ENCODE measurements at places on chromosomes 3 and 15.

DNA sequence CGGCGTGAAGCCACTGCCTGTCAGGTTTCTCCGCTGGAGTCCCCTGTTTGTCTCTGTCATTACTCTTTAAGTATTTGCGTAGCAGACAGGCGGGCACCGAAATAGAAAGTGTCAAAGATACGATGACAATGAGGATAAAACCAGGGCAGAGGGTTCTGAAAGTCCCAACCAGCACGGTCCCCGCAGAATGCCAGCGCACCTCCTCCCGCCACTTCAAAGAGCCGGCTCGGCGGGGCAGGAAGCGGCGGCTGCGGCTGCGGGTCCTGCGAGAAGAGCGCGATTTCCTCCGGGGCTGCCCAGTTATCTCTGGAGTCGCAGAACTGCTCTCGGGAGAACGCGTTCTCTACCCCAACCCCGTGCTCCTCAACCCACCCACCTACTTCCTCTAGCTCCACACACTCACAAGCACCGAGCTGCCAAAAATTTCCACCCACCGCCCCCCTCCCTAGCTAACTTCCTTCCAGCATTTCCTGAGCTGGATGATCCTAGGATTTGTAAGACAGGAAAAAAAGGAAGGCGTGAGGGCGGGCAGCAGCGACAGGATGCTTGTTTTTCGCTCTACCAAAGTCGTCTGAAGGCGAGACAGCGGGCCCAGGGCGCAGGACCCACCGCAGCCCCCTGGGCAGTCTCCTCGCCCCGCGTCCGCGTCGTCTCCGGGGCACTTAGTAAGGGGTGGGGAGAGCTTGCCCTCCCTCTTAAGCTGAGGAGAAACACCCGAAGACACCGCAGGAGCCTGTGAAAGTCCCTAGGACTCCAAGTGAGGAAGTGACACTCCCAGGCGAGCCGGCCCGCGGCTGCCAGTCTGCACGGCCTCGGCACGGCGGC, at the start of gene ARHGAP31:
Gene ARHGAP31 (plus strand): TSS at position 513 of the 825 bp plus-strand sequence. CDS start 522 bp downstream, outside the sequence.
- no peak for DNase-seq

DNA sequence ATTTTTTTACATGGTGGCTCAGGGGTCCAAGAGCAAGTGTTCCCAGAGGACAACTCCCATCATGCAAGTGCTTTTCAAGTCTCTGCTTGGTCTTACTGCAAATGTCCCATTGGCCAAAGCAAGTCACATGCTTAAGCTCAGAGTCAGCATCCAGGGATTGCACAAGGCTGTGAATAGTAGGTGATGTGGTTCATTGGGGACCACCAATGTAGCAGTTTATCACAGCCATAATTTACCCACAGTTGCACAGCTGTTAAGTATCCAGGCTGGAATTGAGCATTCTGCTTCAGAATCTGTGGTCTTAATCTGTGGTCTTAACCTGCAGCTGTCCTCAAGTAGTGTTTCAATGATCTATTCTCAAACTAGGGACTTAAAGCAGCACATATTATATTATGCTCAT, 71.4 kb upstream of the PLCL2 start:
- no peak for DNase-seq

- no peak for DNase-seq
Observed at GRCh38 chr3:36730966-36731365, 33.4 kb downstream of the DCLK3 start.

- no peak for DNase-seq
Observed at GRCh38 chr15:75229191-75230015, 27.7 kb downstream of the C15orf39 start.

DNA sequence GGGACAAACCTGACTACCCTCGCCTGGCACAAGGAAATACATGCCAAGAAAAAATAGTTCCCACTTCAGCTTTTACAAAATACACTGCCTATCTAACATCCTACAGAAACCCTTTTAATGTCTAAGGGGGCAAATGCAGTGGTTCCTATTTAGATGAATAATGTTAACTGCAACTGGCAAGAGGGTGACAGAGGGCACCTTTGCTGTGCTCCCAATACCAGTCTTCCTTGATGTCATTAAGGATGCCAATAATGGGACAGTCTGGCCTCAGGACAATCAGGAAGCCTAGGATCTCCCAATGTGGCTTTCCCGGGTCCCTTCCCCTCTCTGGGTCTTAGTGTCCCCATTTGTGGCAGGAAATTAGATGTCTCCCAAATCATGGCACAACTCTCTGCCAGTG, 13.9 kb downstream of the CSRNP1 start:
- DNase-seq, result no peak

DNA sequence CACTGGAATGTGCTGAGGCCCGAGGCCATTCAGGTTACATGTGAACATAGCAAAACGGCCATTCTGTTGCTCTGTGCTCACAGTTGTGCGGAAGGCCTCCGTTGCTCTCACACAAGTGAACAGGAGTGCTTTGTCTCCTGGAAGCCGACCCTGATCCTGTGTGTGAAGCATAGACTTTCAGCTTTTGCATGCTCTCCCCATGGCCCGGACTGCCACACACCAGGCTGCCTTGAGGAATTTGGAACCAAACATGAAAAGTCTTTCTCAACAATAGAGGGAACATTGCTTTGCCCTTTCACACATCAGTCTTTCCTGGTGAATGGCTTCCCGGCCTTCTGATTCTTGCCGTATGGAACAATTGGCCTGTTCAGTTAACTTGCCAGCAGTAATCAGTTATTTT, 154.8 kb upstream of the LRIG1 start:
- DNase-seq, result no peak

DNA sequence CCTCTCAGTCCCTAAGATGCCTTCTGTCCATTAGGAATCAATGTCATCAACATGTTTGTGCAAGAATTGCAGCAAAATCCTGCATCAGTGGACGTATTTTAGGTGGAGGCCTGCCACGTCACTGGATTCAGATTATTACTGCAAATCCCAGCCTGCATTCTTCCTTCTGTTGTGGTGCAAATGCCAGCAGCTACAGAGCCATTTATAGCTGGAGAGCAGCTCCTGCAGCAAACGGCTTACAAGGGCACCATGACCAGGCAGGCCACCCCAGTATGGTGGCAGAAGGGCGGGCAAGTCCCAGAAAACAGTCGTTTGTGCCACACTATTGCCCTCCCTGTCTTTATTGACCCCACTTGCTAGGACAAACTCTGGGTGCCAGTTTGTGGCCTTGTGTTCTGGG, 74.7 kb downstream of the SNRK start:
- DNase-seq, result no peak

DNA sequence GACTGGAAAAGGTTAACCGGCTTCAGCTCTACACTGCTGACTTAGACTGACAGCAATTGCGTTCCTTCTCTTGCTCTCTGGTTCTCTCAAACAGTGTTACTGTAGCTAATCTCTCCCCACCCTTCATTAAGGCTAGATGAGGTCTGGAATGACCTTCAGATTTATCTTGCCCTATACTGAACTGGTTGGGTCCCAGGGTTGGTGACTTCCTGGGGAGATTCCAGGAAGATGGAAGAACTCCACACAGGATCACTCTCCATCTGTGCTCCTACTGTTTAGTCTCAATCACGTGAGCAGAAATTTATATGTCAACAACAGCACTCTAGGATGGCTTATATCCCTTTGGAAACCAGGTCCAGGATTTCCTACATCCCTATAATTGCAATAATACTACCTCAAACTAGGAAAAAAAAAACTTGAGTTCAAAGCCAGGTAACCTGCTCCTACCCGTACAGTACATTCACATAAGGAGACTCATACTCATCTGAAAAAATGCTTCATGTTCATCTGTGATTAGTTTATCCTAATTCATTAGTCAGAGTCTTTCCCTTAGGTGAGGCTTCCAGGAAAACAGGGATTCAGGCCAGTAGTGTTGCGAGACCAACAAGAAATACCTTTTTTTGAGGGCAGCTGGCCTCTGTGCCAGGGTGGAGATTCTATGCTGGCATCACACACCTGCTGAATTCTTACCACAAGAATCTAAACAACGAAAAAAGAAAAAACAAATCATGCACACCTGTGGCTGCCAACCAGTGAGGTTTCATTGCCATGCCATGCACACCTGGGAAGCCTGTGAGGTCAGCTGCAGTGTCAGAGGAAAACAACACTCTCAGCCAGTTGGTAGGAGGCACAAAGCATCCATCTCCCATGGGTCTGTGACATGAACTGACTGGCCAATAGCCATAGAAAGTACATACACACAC, 297.3 kb downstream of the MECOM start:
- DNase-seq, result no peak

- DNase-seq, result no peak
Observed at GRCh38 chr3:156599089-156599874, 44.4 kb upstream of the SSR3 start.

DNA sequence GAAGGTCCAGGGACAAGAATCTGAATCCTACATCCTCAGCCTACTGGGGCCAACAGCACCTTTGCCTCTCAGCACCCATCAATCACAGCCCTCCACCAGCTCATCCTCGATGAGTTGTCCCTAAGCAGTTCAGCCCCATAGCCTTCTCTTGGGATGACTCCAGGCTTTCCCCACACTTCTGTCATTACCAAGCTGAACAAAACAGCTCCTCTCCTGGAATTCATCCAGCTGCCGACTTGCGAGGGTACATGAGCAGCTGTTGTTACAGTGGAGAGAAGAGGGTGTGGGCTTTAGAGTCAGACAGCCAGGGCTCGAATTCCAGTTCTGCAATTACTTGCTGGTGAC, 69.0 kb upstream of the THBS1 start:
- DNase-seq, result peak; percentile 41

- DNase-seq, result no peak
Observed at GRCh38 chr3:129599073-129599472, 7.4 kb downstream of the PLXND1 start.

- DNase-seq, result no peak
Observed at GRCh38 chr3:97706226-97706625, 58.3 kb upstream of the ARL6 start.

DNA sequence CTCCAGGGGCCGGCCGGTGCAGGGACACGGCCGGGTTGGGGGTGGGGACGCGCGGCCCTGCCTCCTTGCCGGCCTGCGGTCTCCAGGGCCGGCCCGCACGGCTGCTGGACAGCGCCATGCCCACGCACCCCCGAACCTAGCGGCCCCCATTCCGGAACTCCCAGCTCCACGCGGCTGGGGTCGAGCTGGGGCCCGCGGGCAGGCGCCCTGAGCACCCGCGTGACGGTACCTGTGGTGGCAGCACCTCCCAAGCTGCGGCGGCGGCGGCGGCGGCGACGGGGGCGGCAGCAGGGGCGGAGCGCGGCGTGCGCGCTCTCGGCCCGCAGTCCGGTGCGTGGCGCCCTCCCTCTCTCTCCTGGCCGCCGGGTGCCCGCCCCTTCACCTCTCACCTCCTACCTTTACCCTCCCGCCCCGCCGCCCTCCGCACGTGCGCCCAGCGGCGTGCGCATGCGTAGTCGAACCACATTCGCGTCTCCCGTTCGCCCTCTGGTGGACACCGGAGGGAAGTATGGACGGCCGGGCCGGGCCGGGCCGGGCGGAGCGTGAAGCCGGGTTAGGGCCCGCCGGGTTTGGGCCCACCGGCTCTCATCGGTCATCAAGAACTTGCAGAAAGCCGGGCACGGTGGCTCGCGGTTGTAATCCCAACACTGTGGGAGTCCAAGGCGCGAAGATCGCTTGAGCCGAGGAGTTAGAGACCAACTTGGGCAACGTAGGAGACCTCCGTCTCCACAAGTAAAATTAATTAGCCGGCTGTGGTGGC, at the start of gene SCAP:
Gene SCAP (minus strand): TSS at position 372 of the 760 bp plus-strand sequence. CDS start 32,948 bp downstream, outside the sequence.
- peak; percentile 75 for DNase-seq
